ENCODE measurements at places on chromosomes 6 and 20.

- DNase-seq: no peak
Measured at GRCh38 chr20:32972181-32973076, 31.8 kb downstream of the SUN5 start.

GRCh38 chr20:50068041-50068651 lies 44.8 kb downstream of the UBE2V1 start:
- no peak for DNase-seq

GRCh38 chr6:93654548-93654947 lies 235.2 kb upstream of the EPHA7 start:
- no peak for DNase-seq

DNA sequence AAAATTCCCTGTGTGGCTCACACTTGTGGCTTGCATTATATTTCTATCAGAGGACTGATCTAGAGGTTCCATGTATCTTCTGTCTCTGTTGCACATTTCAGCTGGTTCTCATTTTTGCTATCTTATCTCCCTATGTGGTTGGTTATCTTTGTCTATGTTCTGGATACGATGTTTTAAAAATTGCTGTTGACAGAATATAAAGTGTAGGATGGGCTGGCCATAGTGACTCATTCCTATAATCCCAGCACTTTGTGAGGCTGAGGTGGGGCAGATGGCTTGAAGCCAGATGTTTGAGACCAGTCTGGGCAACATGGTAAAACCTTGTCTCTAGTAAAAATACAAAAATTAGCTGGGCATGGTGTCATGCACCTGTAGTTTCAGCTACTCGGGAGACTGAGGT lies 9.9 kb upstream of the ULBP3 start:
- no peak for DNase-seq

DNA sequence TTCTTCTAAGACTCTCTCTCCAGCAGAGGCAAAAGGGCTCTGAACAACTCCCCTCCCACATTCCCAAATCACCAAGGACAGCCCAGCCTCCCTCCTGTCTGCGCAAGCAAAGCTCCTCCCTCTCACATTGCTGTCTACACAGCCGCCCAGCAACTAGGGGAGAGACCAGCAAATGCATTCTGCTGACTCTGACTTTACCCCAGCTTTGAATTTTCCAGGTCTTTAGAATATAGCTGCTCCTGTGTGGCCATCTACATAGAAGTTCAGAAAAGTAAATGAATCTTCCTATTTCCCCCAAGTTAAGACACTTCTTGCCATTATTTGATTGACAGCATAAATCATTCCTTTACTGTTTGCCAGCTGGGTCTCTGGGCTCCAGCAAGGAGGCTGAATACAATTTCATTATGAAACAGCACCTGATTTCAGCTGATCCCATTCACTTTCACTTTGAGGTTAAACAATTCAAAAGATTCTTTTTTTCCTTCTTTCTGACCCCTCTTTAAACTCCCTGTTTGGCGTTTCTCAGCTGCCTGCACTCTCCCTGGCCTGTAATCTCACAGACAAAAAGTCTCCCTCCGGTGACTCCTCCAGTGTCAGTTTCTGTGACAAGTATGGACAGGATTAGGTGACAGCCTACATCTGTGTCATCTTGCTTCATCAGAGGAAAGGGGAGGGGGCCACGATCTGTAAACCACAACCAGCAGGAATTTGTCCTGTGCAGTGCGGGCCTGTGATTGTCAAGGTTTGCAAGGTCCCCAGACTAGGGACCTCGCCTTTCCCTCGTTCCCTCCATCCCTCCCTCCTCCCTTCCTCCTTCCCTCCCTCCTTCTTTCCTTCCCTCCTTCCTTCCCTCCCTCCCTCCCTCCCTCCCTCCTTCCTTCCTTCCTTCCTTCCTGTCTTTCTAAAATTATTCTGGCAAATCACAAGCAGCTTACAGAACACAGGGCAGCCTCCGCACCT lies 205.6 kb upstream of the RIN2 start:
- DNase-seq: no peak

All from hematopoietic multipotent progenitor cell treated with erythropoietin and hydrocortisone succinate and interleukin-3 and kit ligand, for 15 days (in vitro differentiated cells).